AG20443 (cell line): ENCODE measurements at places on chromosomes 5 and 9.

- no peak for DNase-seq
These were observed 16.0 kb downstream of the LYRM7 start for GRCh38 chr5:131186561-131187256.

- no peak for DNase-seq
These were observed 927.9 kb downstream of the MAT2B start for GRCh38 chr5:164433106-164433870.

DNA sequence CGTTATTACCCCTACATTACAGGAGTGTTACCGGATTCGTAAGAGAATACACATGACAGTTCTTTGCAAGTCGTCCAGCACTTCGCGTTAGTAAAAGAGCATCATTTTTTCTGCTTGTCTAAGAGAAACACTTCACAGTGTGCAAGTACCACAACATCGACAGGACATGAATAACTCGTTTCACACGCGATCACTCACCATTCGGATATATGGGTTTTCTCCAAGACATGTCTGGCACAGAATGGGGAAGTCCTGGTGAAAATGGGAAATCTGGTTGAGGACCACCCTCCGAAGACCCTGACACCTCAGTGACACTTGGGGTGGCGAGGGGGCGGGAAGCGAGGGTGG is 642 bp downstream of the RBM22 start:
- no peak for DNase-seq

GRCh38 chr9:123562844-123563346 is 206.9 kb downstream of the CRB2 start:
- DNase-seq: peak; percentile 87

DNA sequence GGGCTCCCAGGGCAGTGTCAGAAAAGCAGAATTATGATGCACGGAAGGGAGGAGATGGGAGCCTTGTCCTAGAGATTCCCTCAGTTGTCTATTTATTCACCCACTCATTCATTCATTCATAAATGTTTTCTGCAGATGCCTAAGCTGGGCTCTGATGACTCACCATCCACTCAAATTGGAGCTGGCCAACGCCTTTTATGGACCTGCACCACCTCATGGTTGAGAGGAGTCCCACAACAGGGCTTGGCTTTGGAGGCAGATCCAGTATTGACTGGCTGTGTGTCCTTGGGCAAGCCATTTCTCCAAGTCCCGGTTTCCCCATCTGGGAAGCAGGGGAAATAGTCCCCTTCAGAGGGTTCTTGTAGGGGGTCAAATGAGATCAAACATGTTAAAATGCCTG is 227.8 kb downstream of the MELK start:
- no peak for DNase-seq

GRCh38 chr5:128062172-128062746 is 21.3 kb upstream of the SLC12A2 start:
- peak; percentile 60 for DNase-seq

- no peak for DNase-seq
These were observed 518.4 kb downstream of the TAF11L14 start for GRCh38 chr5:18152671-18153070.

- DNase-seq: no peak
These were observed 209.1 kb downstream of the FAM114A2 start for GRCh38 chr5:153829510-153830065.

DNA sequence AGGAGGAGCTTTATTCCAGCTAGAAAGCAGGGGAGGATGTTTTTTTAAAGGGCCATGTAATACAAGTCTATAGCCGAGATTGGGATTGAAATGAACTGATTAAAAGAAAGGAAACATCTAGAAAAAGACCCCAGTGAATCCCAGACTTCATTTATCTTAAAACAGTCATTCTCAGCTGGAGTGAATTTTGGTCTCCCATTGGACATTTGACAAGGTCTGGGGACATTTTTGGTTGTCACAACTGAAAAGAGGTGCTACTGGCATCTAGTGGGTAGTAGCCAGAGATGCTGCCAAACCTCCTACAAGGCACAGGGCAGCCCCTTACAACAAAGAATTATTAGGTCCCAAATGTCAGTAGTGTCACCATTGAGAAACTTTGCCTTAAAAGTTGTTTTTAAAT is 16.3 kb upstream of the SPINK4 start:
- no peak for DNase-seq

DNA sequence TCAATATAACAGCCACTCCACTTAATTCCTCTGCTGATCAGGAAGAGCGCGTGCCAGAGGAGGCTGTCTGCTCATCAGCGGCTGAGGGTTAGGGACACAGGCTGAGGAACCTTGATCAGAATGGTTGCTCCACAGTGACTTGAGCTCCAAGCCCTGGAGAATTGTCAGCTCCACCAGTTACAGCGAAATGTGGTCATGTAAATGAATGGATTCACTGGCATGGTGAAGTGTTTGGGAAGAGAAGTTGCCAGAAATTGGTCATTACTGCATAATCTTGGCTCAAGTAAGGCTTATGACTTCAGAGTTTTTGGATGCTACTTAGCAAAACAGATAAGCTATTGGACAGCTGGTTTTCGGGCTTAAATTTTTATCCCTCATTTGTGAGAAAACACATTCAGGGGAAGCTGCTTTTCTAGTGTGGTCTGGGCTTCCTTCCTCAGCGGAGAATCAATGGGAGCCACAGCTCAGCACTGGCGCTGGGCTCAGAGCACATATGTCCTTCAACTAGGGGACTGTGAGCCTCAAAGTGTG is 65.0 kb downstream of the PRRT1B start:
- peak; percentile 88 for DNase-seq

DNA sequence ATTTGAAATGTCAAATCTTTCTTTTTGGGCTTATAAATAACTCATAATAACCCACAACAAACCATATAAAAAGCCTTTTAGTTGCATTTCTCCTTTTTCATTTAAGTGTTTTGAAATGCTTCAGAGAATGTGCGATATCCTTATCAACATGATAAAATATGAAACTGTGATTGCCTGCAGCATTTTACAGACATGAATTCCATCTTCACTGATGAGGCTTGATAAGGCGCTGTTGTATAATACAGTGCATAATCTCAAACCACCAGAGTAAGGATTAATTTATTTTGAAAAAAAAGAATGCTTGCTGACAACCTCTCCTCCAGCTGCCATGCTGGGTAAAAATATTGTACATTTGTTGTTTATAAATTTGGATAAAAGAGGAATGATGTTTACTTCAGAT is 216.8 kb downstream of the PBX3 start:
- DNase-seq: no peak

DNA sequence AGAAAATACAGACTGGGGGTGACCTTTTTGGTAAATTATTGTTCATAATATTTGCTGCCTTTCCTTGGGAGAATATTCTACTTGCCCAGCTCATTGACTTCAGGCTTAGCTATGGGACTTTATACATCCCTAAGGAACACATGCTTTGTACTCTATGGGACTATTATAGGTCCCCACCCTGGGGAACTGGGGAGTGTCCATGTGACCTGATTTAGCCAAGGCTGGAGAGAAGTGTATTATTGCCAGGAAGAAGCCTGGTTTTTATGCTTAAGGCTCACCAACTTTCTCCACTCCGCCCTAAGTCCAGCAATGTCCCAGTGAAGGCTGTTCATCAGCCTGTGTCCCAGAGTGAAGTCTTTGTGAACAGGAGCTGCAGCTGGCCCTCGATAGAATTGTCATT is 16.6 kb upstream of the DRD1 start:
- no peak for DNase-seq

- DNase-seq: peak; percentile 48
These were observed 138.9 kb downstream of the C9orf50 start for GRCh38 chr9:129481810-129482511.

- DNase-seq: no peak
These were observed 4.1 kb upstream of the SMU1 start for GRCh38 chr9:33080534-33080933.

GRCh38 chr5:5813441-5813840 is 391.0 kb downstream of the ICE1 start:
- DNase-seq: no peak

- no peak for DNase-seq
These were observed 87.4 kb downstream of the TLE1 start for GRCh38 chr9:81601639-81602623.

- no peak for DNase-seq
These were observed 78.7 kb upstream of the SH3PXD2B start for GRCh38 chr5:172533058-172533398.

- DNase-seq: peak; percentile 40
These were observed 100.8 kb upstream of the TBCA start for GRCh38 chr5:77876862-77877502.

DNA sequence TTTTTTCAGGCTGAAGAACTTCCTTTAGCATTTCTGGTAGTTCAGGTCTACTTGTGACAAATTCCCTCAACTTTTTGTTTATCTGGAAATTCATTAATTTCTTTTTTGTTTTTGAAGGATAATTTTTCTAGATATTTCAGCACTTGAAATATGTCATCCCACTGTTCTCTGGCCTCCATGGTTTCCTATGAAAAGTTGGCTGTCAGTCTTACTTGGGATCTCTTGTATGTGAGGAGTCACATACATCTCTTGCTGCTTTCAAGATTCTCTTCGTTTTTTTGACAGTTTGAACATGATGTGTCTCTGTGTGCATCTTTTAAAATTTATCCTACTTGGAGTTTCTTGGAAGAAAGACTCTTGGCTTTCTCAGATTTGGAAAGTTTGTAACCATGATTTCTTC is 79.5 kb downstream of the RIC1 start:
- no peak for DNase-seq

GRCh38 chr9:135500525-135501260 is at the start of gene MRPS2:
TSS of gene MRPS2 (plus strand) at chr9:135500682. CDS start at chr9:135500711, 29 bp downstream.
- peak; percentile 96 for DNase-seq

DNA sequence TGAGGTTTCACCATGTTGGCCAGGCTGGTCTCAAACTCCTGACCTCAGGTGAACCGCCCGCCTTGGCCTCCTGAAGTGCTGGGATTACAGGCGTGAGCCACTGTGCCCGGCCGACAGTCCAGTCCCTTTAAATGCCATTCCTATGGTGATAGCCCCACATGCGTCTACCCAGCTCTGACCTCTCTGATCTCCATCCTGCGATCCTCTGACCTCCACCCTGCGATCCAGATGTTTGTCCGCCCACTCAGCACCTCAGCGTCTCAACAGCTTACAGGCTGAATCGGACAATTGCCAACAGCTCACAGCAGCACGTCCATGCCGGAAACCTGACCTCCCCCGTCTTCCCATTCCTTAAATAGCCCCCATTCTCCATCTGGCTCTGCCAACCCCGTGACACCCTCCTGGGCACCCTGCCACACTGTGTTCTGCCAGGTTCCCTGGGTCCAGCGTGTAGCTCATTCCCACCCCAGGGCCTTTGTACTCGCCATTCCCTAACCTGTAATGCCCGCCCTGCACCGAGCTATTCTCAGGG is 44.0 kb upstream of the RNU6ATAC start:
- no peak for DNase-seq

GRCh38 chr5:171142617-171143016 is 166.4 kb upstream of the TLX3 start:
- no peak for DNase-seq

DNA sequence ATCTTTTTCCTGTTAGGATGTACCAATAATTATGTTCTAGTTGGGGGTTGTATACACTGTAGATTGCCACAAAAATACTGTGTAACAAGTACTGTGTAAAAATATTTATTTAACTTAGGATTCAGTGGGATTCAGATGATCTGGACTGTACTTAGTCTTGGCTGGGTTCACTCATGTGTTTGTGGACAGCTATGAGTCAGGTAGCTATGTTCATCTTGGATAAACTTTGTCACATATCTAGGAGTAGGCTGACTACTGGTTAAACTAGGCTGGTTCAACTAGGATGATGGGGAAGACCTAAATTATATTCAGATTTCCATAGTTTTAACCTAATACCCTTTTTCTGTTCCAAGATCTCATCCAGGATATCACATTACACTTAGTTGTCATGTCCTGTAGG is 32.1 kb upstream of the TNFSF15 start:
- peak; percentile 30 for DNase-seq

- DNase-seq: no peak
These were observed 596 bp upstream of the CDC37L1 start for GRCh38 chr9:4678679-4679267.

GRCh38 chr9:106019702-106020101 is 325.4 kb downstream of the TMEM38B start:
- DNase-seq: no peak

GRCh38 chr5:14208071-14209021 is 65.2 kb downstream of the TRIO start:
- DNase-seq: peak; percentile 17

DNA sequence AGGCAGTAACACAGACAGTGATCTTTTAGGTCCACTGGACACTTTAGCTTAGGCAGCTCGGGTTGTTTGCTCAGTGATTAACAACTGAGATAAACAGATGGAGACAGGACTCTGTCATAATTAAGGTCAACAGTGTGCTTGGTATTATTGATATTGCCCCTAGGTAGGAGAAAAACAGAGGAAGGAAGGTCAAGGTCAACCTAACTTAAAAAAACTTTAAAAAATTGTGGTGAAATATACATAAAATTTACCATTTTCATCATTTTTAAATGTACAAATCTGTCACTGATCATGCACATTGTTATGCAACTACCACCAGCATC is 2.1 kb upstream of the HSPA4 start:
- no peak for DNase-seq

- DNase-seq: no peak
These were observed 1318.3 kb upstream of the DMAC1 start for GRCh38 chr9:9117866-9118265.

DNA sequence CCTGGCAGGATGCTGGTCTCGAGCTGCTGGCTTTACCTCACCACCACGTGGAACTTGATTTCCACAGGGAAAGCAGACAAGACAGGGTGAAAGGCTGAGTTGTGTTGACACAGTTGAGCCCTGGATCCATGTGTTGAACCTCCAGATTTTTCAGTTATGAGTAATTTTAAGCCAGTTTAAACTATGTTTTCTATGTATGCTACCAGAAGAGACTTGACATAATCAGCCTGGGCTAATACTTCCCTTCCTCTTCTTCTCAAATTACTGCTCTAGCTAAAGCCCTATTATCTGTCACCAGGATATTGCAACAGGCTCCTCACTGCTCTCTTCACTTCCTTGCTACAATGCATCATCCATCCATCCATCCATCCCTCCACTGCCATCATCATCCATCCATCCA is 12.0 kb upstream of the PHYKPL start:
- DNase-seq: no peak

DNA sequence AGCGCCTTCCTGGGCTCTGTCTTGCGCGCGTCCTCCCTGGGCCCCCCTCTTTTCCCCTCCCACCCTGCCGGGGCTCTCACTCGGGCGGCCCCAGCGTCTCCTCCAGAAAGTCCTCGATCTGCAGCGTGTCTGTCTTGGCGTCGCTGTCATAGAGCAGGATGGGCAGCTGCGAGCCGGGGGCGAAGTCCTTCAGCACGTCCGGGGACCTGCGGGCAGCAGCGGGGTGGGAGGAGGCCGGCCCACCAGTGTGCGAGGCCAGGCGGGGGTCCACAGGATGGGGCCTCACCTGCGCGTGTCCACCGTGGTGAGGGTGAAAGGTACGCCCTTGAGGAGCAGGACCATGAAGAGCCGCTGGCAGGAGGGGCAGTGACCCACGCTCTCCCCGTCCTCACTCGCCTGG is 1.0 kb downstream of the CLIC3 start:
- DNase-seq: no peak

DNA sequence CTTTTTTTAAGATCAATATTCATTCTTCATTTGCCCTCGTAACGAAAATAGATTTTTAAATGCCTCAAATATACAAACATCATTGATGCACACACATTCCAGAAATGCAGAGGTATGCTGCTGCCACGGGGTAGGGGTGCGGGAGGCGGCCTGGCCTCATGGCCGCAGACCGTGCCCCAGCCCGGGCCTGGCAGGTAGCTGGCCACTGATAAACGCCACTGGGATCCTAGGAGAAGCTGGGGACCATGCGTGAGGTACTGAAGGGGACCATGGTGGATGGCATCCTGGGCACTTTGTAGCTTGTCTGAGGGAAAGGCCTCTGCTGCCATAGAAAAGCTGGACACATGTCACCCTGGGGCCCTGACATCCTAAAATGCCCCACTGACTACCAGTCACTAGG is 6.5 kb downstream of the ORM2 start:
- DNase-seq: no peak
